Kidney tubule cell (primary cell): ENCODE measurements at places on chromosomes 4 and X.
A peak's percentile ranks its signal among the peaks of the same experiment; 100 is the strongest.

GRCh38 chr4:96767815-96768480 lies 928.1 kb downstream of the PDHA2 start:
- no peak for DNase-seq

DNA sequence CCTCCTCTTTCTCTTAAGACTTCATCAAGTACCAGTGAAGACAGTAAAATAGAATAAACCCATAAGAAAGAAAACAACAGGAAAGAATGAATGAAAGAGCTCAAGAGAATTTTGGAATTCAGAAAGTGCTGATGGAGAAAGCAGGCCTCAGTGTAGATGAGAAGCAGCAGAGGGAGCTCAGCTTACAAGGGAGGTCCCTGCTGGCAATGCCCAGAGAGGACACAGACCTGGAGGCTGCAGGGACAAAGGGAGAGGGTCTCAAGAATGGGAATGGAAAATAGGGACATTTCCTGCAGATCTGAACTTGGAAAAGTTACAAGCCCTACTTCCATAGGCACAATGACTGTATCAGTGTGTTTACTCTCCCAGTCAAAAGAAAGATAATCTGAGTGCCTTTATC lies 64.5 kb upstream of the MAGEA10 start:
- DNase-seq, result no peak

DNA sequence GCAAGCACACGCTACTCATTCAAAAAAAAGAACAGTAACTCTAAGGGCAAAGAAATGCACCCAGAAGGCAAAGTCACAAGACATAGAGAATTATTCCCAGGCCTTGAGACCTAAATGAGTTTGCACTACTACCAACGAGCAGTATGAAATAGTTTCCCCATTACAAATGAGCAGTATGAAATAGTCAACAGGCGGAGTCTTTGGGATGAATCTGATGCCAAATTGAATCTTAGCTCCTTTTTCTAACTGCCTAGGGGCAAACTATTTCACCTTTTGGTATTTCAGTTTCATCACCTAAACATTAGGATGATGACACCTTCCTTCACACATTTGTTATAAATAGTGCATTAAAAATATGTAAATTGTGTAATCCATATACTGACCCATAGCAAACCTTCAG lies 213.0 kb upstream of the FAT4 start:
- DNase-seq, result no peak

GRCh38 chr4:168304744-168305459 lies 13.7 kb downstream of the DDX60 start:
- peak; percentile 12 for DNase-seq

DNA sequence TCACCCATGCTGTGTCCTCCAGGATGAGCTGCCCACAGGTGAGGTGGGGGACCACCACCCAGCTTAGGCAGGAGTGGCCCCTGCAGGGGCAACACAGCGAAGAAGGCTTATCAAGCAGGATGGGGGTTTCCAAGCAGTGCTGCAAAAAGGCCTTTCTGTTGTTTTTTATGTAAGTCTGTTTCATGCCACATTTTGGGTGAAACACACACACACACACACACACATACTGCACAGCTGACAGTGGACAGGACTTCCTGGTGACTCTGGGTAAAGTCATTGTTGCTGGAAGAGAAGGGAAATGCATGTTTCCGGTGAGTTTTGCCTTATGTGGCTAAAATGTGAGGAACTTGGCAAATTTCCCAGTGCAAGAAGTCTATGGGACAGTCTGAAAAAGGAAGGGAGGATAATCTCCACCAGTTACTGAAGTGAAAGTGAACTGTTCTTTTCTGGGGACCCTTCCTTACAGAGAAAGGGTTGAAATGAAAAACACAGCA lies 119.2 kb downstream of the IRF2 start:
- DNase-seq, result peak; percentile 94

GRCh38 chrX:153735274-153735673 lies 10.6 kb downstream of the ABCD1 start:
- no peak for DNase-seq
